Activated CD4-positive, alpha-beta T cell treated with anti-CD3 and anti-CD28 coated beads, Interleukin-2, amount 10 ng/mL, durations not matched to agents 24 days and 14 days (primary cell): ENCODE measurements at places on chromosomes 5 and 9. TPM values are rescaled to one million over a fixed set of nuclear protein-coding genes. Genes with fewer than 3 reads are reported as not detected.
A peak's percentile ranks its signal among the peaks of the same experiment; 100 is the strongest.

DNA sequence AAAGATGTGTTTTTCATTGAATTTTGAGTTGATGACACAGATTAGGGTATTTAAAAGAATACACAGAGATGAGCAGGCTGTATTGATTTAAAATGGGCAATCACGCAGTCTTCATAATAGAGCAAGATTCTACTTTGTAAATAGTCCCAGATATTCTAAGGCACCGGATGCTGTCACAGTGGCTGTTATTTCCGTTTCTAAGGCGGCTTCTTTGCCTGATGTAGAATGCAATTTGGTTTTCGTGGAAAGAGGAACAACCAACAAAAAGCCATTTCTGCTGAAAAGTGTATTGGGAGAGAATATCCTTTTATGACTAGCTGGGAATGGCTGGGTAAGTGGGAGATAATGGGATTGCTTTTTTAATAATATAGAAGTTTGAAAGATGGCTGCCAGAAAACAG lies 17.5 kb downstream of the PRKACG start:
- no peak for DNase-seq
- no peaks in the 10 kb centered on the region for H3K27me3 ChIP-seq
- H3K4me3 ChIP-seq, result peak overlapping the region; percentile 18
- H3K36me3 ChIP-seq, result peaks cover 10% of the 10 kb centered on the region
- H3K4me1 ChIP-seq, result peaks cover 34% of the 10 kb centered on the region
- peak overlapping the region; percentile 57 for H3K27ac ChIP-seq

DNA sequence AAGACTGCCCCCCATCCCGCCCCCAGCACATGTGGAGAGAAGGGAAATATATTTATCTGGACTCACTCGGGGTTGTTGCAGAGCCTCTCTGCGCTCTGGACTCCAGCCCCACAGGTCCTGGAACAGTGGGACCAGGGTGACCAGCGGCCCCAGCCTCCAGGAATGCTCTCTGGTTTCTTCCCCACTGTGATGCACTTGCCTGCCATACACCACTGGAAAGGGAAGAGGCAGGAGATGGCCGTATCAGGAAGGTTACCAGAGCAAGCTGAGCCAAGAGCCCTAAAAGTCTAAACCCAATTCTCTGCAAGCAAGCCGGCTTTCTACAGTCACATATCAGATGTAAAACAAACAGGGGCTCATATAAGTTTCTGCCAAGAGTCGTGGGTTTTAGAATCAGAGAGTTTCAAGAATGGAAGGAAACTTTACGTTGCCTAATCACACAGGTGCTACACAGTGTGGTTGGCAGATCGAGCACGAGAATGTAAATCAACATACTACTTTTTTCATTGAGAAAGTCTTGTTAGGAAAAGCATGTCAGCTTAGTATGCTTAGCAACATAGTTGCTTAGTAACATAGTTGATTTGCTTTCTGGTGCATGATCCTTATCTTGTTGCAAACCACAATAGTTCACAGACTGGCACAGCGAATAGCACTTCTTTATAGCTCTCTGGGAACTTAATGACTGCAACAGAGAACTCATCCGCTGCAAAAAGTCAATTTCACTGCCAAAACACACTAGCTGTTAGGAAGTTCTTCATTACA lies 201.2 kb downstream of the TARS1 start:
- no peak overlapping the region for H3K27ac ChIP-seq
- no peaks in the 10 kb centered on the region for H3K27me3 ChIP-seq
- no peaks in the 10 kb centered on the region for H3K36me3 ChIP-seq
- H3K4me1 ChIP-seq, result no peaks in the 10 kb centered on the region

Gene C5orf52
- total RNA-seq, result 0.42 TPM in 1 of 2 replicates, not detected in the other

- H3K4me1 ChIP-seq, result no peaks in the 10 kb centered on the region
- H3K4me3 ChIP-seq, result no peak overlapping the region
- no peaks in the 10 kb centered on the region for H3K27me3 ChIP-seq
These were observed 150.1 kb upstream of the STK32A start for GRCh38 chr5:147084702-147085101.

GRCh38 chr5:53099546-53099945 lies 10.0 kb downstream of the MOCS2 start:
- H3K4me1 ChIP-seq, result peaks cover 18% of the 10 kb centered on the region
- no peaks in the 10 kb centered on the region for H3K27me3 ChIP-seq
- H3K36me3 ChIP-seq, result peaks cover 52% of the 10 kb centered on the region

DNA sequence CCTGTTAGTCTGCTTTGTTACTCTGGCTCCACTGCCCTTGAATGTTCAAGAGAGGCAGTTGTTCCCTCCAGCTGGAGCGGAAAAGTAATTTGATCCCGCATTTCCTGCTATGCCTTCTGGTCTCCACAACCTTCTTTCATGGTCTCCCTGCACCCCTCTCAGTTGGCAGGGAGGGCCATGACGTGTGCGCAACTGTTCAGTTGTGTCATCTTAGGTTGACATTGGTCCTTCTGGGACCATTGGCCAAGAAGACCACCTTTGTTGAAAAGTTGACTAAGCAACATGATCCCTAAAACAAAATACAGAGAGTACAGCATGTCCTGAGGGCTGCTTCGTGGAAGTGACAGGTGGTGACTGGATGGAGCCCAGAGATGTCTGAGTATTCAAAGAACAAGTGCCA lies 192.5 kb upstream of the TUT7 start:
- no peak overlapping the region for H3K27ac ChIP-seq
- H3K4me1 ChIP-seq, result no peaks in the 10 kb centered on the region
- H3K4me3 ChIP-seq, result no peak overlapping the region
- H3K27me3 ChIP-seq, result peaks cover 1% of the 10 kb centered on the region

DNA sequence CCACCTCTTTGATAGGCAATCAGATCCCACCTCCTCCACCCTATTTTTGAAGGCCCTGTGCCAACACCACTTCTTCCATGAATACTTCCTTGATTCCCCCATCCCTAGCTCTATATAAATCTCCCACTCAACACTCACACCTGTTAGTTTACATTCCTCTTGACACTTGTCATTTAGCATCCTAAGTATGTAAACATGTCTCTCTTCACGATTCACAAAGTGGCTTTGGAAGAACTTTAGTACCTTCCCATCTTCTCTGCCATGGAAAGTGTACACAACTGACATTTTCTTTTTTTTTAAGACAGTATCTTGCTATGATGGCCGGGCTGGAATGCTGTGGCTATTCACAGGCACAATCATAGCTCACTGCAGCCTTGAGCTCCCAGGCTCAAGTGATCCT lies 1.5 kb upstream of the FXN start:
- H3K27ac ChIP-seq, result no peak overlapping the region
- peaks cover 8% of the 10 kb centered on the region for H3K36me3 ChIP-seq
- H3K27me3 ChIP-seq, result no peaks in the 10 kb centered on the region
- peaks cover 28% of the 10 kb centered on the region for H3K4me1 ChIP-seq

DNA sequence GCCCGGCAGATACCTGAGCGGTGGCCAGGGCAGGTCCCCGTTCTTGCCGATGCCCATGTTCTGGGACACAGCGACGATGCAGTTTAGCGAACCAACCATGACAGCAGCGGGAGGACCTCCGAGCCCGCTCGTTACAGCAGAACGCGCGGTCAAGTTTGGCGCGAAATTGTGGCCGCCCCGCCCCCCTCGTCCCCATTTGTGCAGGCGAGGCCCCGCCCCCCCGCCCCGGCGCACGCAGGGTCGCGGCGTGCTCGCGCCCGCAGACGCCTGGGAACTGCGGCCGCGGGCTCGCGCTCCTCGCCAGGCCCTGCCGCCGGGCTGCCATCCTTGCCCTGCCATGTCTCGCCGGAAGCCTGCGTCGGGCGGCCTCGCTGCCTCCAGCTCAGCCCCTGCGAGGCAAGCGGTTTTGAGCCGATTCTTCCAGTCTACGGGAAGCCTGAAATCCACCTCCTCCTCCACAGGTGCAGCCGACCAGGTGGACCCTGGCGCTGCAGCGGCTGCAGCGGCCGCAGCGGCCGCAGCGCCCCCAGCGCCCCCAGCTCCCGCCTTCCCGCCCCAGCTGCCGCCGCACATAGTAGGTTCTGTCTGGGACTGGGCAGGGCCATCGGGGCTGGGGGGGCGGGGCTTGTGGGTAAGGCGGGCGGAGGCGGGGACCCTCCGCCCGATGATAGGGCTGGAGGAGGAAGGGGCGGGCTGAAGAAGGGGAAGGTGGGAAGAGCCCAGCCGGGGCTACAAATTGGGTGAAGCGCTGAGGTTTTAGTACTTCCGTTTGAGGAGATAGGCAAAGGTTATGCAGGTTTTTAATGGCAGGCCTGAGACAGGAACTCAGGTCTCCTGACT lies at the start of the genes DHFR and MSH3:
DHFR (minus strand) TSS at position 593 of the 840 bp plus-strand sequence; CDS start at position 99, 494 bp downstream.
MSH3 (plus strand) TSS at position 262 of the 840 bp plus-strand sequence; CDS start at position 338, 76 bp downstream.
- H3K4me1 ChIP-seq, result peaks cover 23% of the 10 kb centered on the region
- DNase-seq, result peak; percentile 96

DNA sequence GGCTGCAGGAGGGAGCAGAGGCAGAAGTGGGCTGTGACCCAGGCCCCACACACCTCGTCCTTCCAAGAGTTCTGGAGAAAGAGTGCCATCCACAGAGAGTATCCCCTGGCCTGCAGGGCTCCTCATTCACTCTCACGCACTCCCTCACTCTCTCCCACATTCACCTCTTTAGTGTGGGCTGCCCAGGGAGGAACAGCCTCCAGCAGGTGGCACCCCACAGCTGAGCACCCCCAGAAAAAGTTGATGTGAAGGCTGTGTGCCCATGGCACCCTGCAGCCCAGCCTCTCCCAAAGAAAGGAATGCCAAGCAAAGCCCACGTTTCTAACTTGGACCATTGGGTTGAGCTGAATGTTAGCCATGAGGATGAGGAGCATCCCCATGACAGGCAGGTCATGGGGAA lies 4.5 kb upstream of the SHC3 start:
- peaks cover 38% of the 10 kb centered on the region for H3K27me3 ChIP-seq
- H3K36me3 ChIP-seq, result peaks cover 1% of the 10 kb centered on the region
- no peak overlapping the region for H3K4me3 ChIP-seq
- peak; percentile 52 for DNase-seq
- H3K27ac ChIP-seq, result no peak overlapping the region

Gene CKMT2
- not detected in 2 replicates for total RNA-seq

Gene CCL27
- total RNA-seq, result 0.52 and 0.70 TPM in 2 replicates

DNA sequence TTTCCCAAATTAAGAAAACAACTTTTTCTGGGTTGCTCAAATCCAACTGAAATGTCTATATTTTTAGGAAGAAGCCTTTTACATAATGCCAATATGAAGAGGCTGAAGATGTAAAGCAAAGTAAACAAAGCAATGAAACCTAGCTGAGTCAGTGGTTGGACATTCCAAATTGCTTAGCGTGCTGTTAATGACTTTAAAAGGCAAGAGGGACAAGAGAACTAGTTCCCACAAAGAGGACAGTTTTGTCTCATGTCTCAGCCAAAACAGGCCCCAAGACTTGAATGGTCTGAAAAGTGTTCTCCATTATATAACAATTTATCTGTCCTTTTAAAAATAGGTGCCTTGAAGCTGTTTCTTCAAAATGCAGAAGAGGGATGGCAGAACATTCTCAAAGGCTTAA lies 407.0 kb downstream of the ENC1 start:
- H3K36me3 ChIP-seq, result no peaks in the 10 kb centered on the region
- H3K4me1 ChIP-seq, result peaks cover 4% of the 10 kb centered on the region
- H3K27ac ChIP-seq, result no peak overlapping the region

GRCh38 chr5:111847052-111847925 lies 90.3 kb upstream of the NREP start:
- H3K27ac ChIP-seq, result no peak overlapping the region
- H3K4me1 ChIP-seq, result no peaks in the 10 kb centered on the region
- H3K27me3 ChIP-seq, result peaks cover 14% of the 10 kb centered on the region
- no peaks in the 10 kb centered on the region for H3K36me3 ChIP-seq
- no peak overlapping the region for H3K4me3 ChIP-seq
- no peak for DNase-seq

Gene F2RL1
- 0.14 and 0.23 TPM in 2 replicates for total RNA-seq

DNA sequence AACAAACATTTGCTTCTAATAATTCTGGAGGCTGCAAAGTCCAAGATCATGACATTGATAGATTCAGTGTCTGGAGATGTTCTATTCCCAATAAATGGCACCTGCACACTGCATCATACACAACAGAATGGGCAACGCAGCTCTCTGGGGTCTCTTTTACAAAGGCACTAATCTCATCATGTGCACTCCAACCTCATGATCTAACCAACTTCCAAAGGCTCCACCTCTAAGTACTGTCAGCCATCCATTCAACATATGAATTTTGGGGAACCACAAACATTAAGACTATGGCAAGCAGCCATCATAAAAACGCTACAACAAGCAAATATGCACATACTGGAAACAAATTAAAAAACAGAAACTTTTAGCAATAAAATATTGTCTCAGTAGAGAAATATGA lies 121.1 kb downstream of the CYLC2 start:
- no peaks in the 10 kb centered on the region for H3K27me3 ChIP-seq
- H3K27ac ChIP-seq, result no peak overlapping the region
- H3K4me3 ChIP-seq, result no peak overlapping the region
- no peaks in the 10 kb centered on the region for H3K4me1 ChIP-seq
- no peaks in the 10 kb centered on the region for H3K36me3 ChIP-seq
- no peak for DNase-seq

GRCh38 chr5:89946508-89946907 lies 463.0 kb downstream of the CETN3 start:
- no peaks in the 10 kb centered on the region for H3K27me3 ChIP-seq
- no peaks in the 10 kb centered on the region for H3K36me3 ChIP-seq
- H3K4me1 ChIP-seq, result no peaks in the 10 kb centered on the region
